ENCODE measurements at places on chromosomes 1 and 21. TPM values are rescaled to one million over a fixed set of nuclear protein-coding genes. Genes with fewer than 3 reads are reported as not detected.
A peak's percentile ranks its signal among the peaks of the same experiment; 100 is the strongest.

GRCh38 chr1:19257178-19257914, 5.7 kb downstream of the MRTO4 start:
- no peak for DNase-seq

The UCHL5 gene
- 12.9 TPM for total RNA-seq

- no peak for DNase-seq
These were observed at the start of gene ARHGAP30 for GRCh38 chr1:161069731-161070270. ARHGAP30 (minus strand) TSS chr1:161069891; CDS start chr1:161069624, 267 bp downstream.

The LRRC3 gene
- total RNA-seq: under 0.01 TPM

DNA sequence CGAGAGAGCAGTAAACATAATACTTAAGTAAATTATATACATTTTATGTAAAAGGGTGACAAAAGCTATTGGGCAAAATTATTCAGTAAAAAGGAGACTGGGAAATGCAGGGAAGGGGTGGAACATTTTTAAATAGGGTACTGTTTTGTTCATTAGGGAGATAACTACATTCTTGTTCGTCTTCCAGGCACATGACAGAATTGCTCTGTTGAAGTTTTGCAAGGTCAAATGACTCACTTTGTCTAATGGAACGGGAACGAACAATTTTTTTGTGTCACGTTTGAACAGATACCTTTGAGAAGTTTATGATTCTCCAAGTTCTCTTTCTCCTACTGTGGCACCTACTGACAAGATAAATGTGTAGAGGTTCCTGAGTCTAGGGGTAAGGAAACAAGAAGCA, 382.3 kb upstream of the ZRANB2 start:
- DNase-seq: peak; percentile 30

DNA sequence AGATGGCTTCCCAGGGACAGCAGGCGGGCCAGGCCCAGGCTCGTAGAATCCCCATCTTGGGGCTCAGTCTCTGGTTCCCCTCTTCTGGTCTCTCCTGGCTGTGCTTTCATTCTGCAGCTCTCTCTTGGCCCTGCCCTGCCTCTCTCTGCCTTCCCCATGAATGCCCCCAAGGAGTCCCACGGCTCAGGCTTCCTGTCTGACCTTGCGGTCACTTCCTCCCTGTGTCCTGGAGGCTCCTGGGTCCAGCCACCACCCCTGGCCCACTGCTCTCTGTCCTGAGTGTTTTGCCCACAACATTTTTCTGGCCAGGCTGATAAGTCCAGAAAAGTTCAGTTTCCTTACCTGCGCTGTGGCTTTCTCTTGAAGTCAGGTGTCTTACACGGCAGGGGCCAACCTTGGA, 29.1 kb downstream of the PIGP start:
- DNase-seq: no peak

The NLRP3 gene
- total RNA-seq: not detected

DNA sequence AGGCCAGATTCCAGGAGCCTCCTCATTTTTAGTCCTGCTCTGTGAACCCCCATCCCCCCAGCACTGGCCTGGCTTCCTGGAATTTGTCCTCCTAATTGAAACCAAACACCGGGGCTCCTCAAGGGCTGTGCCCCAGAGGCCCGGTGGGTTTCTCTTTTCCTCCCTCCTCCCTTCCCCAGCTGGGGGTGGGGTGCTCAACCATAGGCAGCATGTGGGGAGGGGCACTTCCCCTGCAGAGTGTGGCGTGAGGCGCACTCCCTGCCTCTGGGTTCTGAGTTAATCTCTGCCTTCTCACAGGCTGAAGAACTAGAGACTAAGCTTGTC, 67.5 kb upstream of the ACOT11 start:
- DNase-seq: no peak

DNA sequence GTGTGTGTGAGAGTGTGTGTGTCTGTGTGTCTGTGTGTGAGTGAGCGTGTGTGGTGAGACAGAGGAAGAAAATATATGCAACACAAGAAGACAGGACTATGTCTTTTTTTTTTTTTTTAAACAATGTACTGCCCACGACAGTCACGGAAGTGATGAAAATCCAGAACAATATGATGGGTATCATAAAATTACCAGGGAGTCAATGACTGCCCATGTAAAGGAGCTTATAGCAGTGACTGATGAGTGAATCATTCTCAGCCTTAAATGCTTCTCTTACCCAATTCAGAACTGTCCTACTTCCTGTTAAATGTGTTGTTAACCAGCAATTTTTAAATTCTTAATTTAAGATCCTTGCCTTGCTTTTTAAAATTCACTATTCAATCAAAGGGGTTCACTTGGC, 46.6 kb downstream of the RGS7 start:
- peak; percentile 8 for DNase-seq

- peak; percentile 82 for DNase-seq
These were observed 9.8 kb downstream of the ATP8B2 start for GRCh38 chr1:154335025-154335714.

GRCh38 chr21:40923407-40923806, 76.4 kb upstream of the DSCAM start:
- DNase-seq: no peak

The DNAJB4 gene
- total RNA-seq: 76.1 TPM

- peak; percentile 40 for DNase-seq
These were observed 166.4 kb downstream of the PSMG1 start for GRCh38 chr21:39016740-39017315.

DNA sequence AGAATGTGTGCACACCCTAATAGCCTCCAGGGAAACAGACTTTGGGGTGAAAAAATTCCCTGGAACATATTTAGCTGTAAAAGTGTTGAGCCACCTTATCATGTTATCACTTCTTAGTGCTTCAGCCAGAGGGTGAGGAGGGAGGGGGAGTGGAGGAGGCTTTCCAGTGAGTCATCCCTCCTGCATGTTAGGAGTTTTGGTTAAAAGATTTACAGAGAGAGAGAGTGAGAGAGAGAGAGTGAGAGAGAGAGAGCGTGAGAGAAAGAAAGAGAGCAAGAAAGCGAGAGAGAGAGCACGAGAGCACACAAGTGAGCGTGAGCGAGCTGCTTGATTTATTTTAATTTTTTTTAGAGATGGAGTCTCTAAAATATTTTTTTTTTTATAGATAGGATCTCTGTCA, 13.5 kb upstream of the CACNA1E start:
- DNase-seq: peak; percentile 77

- DNase-seq: no peak
These were observed 97.9 kb downstream of the USH2A start for GRCh38 chr1:216325336-216325735.

DNA sequence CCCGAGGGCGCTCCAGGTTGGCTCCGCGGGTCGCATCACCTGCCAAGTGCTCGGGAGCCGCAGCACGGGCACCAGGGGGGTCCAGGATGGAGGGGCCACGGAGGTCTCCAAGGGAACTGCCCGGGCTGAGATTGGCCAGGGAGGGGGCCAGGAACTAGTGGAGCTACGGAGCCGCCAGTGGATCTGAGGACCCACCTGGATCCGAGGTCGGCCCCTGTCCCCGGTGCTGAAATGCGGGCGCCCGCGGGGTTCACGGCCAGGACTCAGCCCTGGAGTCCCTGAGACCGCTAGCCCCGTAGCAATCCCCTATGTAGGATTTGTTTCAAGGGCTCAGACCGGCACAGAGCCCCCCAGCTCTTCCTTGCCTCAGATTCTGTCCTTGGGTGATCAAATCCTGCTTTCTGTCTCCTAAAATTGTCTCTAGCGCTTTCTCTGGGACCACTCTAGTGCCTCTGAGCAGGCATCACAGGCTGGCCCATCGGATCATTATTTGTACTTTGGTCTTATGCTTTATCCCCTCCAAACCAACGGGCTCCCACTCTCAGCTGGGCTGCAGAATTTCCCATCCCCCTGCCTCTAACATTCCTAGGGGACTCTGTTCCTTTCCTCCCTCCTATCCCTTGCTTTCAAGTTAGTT, 27.3 kb downstream of the KIAA2013 start:
- no peak for DNase-seq

The TTC22 gene
- total RNA-seq: not detected

DNA sequence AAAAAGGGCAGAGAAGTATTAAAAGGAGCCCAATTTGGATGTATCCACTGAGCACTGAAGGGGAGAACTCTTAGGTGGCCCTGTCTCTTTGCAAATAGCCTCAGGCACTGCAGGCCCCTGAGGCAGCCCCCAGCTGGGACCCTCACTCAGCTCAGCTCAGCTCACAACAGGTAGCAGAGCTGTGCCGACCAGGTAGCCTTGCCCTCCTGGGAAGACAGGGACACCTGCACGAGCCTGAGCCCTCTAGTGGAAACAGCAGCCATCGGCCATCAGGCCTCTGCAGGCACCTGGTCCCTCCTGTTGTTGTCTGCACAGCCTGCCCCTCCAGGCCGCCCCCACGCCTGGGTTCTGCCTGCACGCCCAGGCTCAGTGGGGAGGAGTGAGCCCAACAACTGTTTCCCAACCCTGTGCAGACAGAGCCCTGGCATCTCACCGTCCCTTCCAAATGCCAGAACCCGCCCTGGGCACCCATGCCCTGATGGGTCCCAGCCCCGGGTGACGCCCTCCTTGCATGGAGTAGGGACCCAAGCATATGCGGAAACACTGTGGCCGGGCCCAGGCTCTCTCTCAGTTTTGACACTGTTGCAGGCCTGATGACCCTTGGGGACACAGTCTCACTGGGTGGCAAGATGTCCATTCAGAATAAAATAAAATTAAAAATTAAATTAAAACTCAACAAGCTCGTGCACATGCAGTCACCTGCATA, 60.0 kb upstream of the AJAP1 start:
- no peak for DNase-seq

- peak; percentile 66 for DNase-seq
These were observed 4.8 kb upstream of the IFNLR1 start for GRCh38 chr1:24191860-24192259.

- DNase-seq: peak; percentile 39
These were observed 127.8 kb downstream of the GABPA start for GRCh38 chr21:25862596-25862995.

DNA sequence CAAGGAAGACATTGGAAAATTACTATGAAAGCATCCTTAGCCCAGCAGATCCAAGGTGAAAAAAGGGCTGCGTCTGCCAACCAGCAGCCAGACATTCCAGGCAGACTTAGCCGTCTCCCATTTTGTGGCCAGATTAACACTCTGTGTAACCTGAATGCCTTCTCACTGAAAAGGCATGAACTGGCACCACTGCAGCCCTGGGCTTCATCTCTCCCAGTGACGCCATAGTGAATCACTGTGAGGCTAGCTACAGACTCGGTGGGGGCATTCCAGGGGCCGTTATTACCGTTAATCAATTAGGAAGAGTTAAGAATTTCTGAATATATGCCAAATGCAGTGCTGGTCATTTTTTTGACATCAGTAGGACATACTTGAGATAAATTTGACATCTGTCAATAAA, 627.4 kb downstream of the LMO4 start:
- DNase-seq: peak; percentile 98

The ZDHHC18 gene
- total RNA-seq: 12.5 TPM

- DNase-seq: no peak
These were observed 191.0 kb downstream of the TPR start for GRCh38 chr1:186183970-186184628.

DNA sequence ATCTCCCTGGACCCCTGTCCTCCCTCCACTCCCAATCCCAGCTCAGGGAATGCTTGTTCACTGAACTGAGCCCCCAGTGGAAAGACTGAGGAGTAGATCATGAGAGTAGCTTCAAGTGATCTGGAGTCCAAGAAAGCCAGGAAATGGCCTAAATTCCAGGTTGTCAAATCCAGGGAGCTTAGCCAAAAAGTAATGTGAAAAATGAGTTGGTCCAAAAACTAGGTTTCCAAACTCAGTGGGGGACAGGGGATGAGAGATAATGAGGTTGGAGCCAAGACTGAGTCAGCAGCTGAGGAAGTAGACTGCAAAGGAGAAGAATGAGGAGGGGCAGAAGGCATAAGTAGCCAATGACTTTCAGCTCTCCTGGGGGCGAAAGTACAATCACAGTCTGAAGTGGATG, 284.1 kb upstream of the BEND5 start:
- no peak for DNase-seq

- DNase-seq: peak; percentile 81
These were observed at the start of gene CAPZB for GRCh38 chr1:19485362-19486187. CAPZB (minus strand) TSS chr1:19485539; CDS start chr1:19485438, 101 bp downstream.

The CHI3L1 gene
- 0.28 TPM for total RNA-seq

- DNase-seq: peak; percentile 39
These were observed 35.1 kb downstream of the PTPRF start for GRCh38 chr1:43565600-43566360.

Measured in IMR-90 (cell line).